ENCODE measurements at places on chromosomes 5 and 9.

DNA sequence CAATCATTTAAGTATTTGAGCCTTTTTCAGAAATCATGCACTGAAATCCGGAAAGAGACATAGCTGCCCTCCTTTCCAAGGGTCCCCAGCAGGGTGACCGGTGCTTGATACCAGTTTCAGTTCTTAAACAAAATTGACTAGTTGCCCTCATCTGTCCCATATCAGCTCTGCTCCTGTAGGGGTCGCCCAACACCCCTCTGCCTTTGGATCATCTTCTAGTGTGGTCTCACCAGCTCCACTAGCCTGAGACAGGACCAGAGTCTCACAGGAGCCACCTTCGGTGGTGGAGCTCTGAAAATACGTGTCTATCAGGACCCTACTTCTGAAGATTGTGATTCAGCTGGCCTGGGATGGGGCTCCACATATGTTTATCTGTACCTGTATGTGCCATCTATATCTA lies 428.2 kb downstream of the ENC1 start:
- no peak for DNase-seq

- no peak for DNase-seq
These were observed 21.7 kb downstream of the LHX6 start for GRCh38 chr9:122207096-122207495.

DNA sequence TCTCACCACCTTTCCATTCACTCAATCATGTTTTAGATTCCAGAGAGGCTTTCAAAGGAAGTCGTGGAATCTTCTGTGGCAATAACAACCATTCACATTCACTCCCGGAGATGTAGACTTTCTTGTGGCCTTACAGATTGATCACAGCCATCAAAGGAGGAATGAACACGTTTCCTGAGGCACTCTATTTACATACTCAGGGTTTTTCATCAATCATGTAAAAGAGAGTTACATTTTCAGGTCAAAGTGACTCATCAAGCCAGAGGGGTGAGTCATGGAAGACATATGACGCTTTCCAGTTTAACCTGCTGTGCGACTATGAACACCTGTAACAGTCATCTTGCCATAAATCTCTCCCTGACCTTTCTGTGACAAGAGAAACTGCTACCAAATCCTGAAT lies 39.3 kb upstream of the RAD23B start:
- DNase-seq: no peak

GRCh38 chr5:57751710-57752109 lies 269.1 kb upstream of the ACTBL2 start:
- no peak for DNase-seq

- no peak for DNase-seq
These were observed 18.4 kb upstream of the NME5 start for GRCh38 chr5:138157626-138158025.

DNA sequence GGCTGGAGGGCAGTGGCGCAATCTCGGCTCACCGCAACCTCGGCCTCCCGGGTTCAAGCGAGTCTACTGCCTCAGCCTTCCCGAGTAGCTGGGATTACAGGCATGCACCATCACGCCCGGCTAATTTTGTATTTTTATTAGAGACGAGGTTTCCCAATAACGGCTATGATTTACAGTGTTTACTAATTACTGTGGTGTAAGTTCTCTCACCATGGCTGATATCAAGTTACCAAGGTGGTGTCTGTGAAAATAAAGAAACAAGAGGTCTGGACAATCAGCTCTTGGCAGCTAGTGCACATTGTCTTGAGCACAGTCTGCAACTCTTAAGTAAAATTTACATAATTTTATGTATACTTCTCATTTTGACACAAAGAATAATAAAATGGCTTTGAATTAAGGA lies 385.5 kb upstream of the COX7C start:
- no peak for DNase-seq

GRCh38 chr5:148984345-148984744 lies 78.5 kb downstream of the SH3TC2 start:
- DNase-seq: no peak

DNA sequence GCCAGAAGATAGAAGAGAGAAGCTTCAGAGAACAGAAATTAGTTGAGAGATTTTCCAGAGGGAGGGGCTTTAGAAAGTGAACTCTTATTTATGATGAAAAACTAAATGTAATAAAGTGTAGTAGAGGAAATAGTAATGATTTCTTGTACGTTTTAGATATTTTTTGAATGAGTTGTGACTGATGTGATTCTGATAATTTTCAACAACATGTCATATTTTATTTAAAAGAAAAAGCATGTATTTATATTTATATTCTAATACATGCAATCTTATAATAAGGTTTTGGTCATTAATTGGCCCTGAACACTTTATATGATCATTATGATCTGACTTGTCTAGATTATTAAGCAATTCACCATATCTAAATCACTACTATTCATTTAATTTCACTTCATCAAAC lies 735.2 kb upstream of the CDH9 start:
- no peak for DNase-seq

- DNase-seq: no peak
These were observed 32.7 kb upstream of the ARAP3 start for GRCh38 chr5:141714542-141715310.

DNA sequence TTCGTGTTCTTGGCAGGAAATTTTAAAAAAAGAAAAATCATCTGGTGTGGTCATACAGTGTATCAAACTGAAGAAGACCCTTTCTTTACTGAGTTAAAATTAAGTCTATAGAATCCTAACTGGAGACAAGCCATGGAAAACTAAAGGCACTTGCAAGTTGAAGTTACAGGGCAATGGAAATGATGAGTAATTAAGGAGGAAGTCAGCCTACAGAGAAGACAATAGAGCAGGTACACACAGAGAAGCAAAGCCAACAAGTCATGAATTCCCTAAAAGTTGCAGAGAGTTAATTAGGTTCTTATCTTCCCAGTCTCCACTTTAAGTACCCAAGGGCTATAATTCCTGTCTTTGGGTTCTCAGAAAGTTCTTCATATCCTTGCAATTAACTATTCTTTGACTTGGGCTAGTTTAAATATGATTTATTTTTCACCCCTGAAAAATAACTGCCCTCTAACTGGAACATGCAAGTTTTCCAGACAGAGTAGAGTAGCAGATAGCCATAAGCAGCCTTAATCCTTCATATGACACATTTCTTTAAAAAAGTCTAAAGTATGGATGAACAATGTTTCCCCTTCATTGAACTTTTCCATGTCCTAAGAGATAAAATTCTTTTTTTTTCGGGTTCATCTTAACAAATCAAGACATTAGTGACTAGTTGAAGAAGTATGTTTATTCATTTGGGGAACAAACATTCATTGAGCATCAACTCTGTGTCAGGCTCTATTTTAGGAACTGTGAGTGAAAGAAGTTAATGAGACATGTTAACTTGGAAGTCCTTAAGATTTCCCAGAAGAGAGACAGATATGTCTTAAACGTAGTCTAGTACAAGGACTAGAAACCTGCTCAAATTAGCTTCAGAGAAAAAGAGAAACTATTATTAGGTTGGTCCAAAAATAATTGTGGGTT lies 5.2 kb upstream of the ITGA2 start:
- no peak for DNase-seq

GRCh38 chr9:125544988-125545651 lies 161.9 kb downstream of the MAPKAP1 start:
- no peak for DNase-seq

DNA sequence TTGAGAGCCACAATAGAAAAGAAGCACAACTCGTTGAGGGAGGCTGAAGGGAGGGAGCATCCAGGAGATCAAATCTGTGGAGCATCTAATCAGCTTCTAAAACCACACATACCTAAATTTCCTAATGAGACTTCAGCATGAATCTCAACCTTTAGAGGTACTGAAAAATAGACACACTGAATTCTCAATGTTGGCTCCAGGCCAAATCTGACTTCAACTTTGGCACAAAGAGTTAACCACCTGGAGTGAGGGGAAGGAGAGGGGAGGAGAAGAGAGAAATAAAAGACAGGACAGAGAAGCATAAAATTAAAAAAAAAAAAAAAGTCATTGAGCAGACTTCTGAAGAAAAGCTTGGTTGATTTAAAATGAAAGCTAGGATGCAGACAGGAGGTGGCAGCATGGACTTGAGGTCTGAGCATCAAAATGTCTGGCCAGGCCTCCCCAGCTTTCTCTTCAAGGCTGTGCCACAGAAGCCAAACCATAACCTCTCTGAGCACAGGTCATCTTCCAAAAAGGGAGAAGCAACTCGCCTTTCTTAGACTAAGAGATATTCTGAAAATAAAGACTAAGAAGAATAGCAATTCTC lies 205.6 kb downstream of the DENND1A start:
- no peak for DNase-seq

- DNase-seq: no peak
These were observed 29.0 kb downstream of the ACO1 start for GRCh38 chr9:32413424-32413823.

DNA sequence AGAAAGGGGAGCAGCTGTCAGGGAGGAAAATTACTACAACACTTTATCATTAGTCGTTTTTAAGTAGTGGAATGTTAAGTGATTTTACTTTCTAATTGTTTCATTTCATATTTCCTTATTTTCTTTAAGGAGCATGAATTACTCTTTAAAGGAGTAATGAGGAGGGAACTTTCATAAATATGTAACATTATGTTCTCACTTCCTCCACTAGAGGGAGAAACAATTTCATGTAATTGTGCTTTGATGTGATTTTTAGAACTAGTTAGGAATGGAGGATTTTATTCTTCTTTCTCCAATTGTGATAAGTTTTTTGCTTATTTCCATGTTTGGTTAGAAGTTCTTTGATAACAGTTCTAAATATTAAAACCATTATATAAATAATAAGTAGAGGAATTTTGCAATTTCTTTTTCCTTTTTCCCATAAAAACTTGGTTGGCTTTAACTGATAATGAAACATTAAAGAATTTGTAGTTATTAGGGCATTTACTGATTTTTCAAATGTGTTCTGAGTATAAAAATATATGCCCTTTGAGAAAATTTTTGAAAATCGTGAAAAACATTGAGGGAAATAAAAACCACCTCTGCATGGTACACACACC lies 25.6 kb downstream of the CEP78 start:
- no peak for DNase-seq

DNA sequence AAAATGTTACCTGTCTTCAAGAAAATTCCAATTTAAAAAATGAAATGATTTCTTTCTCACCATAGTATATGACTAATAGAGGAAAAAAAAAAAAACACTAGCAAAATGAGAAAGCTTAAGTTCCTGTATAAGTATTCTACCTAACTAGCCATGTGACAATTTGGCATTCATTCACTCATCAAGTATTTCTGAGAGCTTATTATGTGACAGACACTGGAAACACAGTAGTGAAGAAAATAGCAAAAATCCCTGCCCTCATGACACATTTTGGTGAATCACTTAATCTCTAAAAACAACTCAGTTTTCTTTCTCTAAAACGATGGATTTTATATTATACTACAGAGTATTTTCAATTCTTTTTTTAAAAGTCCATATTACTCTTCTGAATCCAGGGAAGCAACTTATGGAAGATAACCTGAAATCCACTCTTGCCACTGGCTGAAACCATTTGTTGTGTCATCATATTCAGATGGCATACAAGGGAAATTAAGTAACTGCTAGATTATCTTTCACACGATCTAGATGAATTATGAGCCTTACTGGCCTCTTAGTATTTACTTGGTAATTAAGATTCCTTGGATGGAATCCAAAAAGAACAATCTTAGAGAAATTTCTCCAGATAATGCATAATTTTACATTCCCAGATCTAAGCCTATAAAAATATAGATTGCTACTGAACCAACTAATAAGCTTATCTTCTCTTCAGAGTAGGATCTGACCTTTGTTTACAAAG lies 5.5 kb downstream of the PTBP3 start:
- DNase-seq: no peak

DNA sequence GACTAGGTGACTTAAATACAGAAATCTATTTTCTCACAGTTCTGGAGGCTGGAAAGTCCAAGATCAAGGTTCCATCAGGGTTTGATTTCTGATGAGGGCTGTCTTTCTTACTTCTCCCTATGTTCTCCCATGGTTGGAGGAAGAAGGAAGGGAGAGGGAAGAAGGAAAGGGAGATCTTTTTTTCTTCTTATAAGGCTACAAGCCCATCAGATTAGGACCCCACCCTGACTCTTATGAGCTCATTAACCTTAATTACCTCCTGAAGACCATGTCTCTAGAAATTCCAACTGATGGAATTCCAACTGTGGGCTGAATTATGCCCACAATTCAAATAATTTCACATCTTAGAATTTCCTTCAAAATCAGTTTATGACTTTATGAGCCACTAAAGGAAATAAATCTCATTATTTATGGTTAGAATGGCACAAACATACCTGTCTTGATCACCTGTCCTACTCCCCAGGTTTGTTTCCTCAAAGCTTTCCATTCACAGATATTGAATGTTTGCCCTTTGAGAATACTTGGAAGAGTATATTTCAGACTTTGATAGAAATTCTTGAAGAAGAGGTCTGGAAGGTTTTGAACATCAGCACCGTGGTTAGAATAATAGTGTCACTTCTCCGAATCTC lies 7.6 kb downstream of the PPWD1 start:
- DNase-seq: no peak

DNA sequence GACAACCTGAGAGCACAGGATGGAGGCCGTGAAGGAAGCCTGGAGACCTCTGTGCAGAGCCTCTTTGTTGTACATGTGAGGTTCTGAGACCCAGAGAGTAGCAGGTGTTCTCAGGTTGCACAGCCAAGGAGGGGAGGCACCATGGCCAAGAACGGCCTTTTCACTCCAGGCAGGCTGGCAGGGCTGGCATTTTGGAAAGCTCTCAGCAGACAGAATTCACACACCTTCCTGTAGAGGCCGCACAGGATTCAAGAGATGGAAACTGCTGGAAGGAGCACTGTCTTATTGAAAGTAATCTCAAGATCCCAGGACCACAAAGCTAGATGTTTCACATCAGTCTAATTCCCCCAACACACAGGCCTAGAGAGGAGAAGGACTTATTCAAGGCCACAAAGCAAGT lies 52.8 kb upstream of the XPA start:
- no peak for DNase-seq

DNA sequence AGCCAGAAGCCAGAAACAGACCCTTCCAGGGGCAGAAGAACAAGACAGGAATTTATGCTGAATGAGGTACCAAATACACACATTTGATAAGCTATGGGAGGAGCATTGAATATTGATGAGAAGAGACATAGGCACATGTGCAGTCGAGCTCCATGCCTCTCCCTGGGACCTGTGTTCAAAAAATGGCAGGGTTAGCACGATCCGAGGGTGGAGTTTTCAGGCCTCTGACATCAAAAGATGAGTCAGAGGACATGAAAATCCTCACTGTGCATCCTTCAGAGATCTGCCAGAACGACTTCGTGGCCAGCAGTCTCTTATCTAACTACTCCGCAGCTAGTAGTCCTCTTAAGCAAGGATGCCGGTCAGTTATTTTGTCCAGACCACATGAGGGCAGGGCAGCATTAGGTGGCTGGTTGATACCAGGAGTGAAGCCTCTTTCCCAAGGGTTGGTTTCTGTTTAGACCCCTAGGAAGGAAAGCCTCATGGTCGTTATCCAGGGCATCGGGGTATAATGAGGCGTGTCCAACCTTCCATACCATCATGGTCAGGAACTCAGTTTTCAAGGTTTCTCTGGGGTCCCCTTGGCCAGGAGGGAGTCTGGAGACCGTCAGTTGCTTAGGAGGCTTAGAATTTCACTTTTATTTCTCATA lies 11.6 kb upstream of the CMBL start:
- no peak for DNase-seq

- no peak for DNase-seq
These were observed 192.4 kb upstream of the PUM3 start for GRCh38 chr9:3036333-3036700.
